ENCODE measurements at places on chromosomes 12 and 14.

GRCh38 chr12:75738486-75738885 lies 227.1 kb upstream of the KRR1 start:
- peak; percentile 3 for DNase-seq

GRCh38 chr14:101417434-101417833 lies 143.9 kb upstream of the DIO3 start:
- no peak for DNase-seq

GRCh38 chr12:132401982-132402381 lies 72.6 kb upstream of the GALNT9 start:
- DNase-seq = no peak

GRCh38 chr12:117228239-117228638 lies 38.0 kb upstream of the FBXO21 start:
- no peak for DNase-seq

DNA sequence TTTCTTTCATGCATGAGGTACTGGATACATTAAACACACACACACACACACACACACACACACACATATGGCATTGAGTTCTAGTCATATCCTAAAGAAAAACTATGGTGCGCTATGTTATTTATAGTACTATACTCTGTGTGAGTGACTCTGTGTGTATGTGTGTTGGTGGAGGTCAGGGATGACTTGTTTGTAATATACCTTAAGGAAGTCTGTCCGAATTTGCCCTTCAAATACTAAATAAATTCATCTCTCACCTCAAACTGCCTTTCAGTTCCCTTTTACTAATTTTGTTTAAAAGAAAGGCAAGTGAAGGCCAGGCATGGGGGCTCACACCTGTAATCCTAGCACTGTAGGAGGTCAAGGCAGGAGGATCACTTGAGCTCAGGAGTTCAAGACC lies 2.1 kb upstream of the AKAP5 start:
- no peak for DNase-seq

- DNase-seq = no peak
These were observed 10.6 kb upstream of the ATF1 start for GRCh38 chr12:50753232-50753769.

- peak; percentile 74 for DNase-seq
These were observed 14.6 kb upstream of the NR4A1 start for GRCh38 chr12:52036587-52037171.

DNA sequence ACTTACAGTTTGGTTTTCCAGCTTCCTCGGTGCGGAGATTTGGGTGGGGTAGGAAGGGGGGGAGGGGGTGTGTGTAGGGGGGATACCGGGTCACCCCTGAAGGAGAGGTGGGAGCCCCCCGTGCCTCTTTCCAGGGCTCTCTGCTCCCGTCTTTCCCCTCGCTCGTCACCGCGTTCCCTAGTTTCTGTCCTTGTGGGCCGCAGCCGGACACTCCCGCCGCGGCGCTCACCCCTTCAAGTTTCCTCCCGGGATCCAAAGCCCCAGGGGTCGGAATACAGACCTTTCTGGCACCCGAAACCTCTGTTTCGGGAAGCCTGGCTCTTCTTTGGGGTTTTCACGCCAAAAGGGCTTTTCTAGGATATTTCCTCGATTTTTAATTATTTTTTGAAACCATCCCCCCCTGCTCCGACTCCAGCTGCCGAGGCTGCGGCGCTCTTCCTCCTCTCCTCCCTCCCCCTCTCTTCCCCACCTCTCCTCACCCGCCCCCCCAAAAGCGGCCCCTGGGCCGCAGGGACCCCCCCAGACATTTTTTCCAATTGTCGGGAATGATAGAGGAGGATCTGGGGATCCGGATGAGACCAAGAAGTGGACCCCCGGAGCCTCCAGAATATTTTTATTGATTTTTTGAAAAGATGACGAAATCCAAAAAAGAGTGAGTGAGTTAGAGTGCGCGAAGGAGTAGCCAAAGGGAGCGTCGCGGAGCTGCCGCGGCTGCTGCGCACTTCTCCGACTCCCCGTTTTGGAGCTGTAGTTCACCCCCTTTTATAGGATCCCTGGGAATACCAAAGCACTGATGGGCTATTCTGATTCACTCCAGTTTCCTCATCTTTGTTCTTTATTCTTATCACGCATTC lies 1.7 kb downstream of the CCND2 start:
- DNase-seq = no peak

DNA sequence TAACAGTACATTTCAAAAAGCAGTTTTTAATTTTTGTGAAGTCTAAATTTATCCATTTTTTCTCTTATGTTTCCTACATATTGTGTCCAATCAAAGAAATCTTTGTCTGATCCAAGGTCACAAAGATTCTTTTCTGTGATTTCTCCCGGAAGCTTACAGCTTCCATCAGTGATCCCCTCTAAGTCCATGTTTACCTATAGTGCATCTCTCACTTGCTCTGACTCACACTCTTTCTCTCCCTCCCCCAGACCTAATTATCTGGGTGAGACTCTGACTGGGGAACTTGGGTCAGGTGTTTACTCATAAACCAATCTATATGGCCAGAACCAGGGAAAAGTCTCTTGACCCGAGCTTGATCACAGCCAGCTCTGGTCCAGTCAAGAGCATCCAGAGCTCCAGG lies 224.4 kb downstream of the SPTSSA start:
- no peak for DNase-seq

DNA sequence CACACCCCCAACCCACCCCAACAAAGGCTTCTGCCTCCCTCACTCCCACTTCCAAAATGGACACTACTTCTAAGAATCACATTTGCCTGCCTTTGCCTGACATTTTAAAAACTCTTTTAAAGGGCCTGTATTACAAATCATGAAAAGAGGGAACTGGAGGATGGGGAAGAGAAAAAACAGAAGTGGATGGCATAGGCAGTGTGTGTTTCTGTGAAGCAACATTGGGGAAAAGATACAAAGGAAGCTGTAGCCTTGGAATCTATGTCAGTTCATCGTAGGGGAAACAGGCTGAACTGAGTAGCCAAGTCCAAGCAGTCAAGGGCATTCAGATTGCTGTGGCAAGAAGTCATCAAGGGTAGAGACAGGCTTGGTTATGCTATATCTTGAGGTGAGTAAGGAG lies 273.9 kb downstream of the BTG1 start:
- DNase-seq = no peak

GRCh38 chr14:81179631-81180030 lies 41.1 kb downstream of the GTF2A1 start:
- no peak for DNase-seq

- no peak for DNase-seq
These were observed 30.4 kb upstream of the PLEKHG6 start for GRCh38 chr12:6280053-6280469.

GRCh38 chr12:128840862-128841468 lies 12.3 kb upstream of the GLT1D1 start:
- no peak for DNase-seq

DNA sequence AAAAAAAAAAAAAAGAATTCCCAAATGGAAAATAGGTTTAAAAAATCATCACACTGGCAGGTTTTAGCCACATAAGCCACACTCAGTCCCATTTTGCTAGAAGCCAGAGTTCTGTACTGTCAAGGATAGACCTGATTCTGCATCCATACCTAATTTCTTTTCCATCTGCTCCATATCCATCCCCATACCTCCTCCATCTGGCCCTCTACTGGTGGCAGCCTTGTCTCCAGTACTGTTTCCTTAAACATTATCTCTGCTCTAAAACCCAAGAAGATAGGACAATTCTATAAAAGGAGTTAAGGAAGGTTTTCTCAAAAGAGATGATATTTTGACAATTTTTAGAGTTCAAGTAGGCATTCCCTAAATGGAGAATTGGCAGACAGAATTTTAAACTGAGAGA lies 26.0 kb upstream of the RXYLT1 start:
- no peak for DNase-seq

DNA sequence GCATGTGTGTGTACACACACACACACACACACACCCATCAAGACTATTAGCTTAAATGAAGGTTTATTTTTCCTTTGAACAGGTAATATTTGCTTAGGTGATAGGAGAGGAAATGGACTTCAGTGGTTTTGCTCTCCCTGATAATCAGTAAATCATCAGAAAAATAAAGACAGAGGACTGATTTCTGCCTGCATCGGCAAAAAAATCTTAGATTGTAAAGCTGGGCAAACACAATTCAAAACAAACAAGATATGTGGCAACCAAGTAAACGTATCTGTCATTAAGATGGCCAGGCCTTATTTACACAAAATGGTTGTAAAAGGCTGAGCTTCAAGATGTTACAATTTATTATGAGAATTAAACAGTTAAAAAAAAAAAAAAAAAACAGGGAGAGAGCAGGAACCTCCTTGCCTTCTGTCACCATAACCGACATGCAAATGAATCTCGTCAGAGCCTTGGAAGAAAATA lies 31.3 kb downstream of the PRKD1 start:
- no peak for DNase-seq

GRCh38 chr12:95396849-95397468 lies 77.0 kb upstream of the METAP2 start:
- DNase-seq = no peak

GRCh38 chr12:130517588-130517987 lies 179.9 kb downstream of the PIWIL1 start:
- no peak for DNase-seq

GRCh38 chr12:42525444-42525843 lies 64.1 kb downstream of the PRICKLE1 start:
- no peak for DNase-seq

GRCh38 chr12:42588524-42589464 lies 752 bp downstream of the PRICKLE1 start:
- DNase-seq = no peak

DNA sequence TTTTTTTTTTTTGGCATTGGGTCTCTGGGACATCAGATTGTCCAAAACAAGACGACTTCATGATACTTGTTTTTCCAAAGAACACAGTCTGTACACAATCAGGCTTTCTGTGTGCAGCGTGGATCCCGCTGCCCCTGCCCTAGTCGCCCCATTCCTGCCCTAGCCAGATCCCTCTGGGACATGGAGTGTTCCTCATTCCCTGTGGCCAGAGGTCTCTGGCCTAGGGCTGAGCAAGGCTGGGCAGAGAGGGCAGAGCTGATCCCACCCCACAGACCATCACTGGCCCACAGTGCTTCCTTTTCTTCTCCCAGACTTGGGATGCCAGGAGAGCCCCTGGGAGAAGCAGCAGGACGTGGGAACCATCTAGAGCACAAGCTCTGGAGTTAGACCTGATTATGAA lies 20.9 kb upstream of the EIF2B2 start:
- no peak for DNase-seq

DNA sequence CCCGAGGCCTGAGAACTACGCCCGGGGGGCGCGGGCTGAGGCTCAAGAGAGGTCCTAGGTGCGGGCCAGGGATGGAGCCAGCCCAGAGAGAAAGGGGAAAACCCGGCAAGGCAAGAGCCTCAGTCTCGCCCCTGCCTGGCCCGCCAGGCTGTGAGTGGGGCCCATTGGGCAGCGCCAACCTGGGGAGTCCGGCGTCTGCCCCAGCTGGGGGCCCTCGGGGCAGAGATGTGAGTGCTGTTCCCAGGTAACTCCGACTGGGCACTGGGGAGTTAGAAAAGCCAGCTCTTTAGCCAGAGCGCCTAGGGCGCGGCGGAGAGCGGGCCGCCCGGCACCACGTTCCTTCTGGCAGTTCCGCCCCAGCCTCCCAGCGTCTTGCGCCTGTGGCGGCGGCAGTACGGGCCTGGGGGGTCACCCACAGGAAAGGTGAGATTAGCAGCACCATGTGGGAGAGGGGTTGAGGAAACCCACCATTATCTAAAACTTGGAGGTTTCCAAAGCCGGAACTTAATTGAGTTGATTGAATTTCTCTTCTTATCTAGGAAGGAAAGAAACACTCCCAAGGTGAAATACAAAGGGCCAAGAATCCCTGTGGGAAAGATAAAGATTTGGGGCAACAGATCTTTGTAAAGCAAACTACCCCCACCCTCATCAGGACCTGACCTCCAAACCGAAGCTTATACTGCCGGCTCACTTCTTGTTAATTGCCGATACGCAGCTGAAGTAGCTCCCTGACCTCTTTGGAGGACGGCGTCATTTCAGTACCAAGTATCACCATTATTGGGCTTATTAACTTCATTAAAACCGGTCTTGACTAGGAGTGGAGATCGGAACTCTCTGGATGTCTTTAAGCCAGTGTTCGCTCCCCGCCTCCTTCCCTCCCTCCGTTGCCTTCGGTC lies 11.6 kb downstream of the OTX2 start:
- DNase-seq = no peak

DNA sequence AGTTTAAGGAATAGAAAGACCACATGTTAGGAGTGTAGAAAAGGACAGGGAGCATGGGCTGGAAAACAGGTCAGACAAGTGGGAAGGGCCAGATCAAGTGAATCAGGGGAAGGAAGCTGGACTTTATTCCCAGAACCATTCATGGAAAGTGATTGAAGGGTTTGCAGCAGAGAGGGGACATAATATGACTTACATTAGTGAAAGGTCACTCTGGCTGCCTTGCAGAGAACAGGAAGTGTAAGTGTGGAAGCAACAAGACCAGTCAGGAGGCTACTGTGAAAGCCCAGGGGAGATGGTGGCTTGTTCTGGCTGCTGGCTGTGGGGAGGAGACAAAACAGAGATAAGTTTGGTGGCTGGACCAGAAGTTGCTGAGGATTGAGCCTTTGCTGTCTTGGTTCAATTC lies 69.1 kb downstream of the VCPKMT start:
- no peak for DNase-seq

All from stimulated activated CD4-positive, alpha-beta T cell treated with anti-CD3 and anti-CD28 coated beads, TNF-alpha, amount 100 ng/mL, for 4 hours (primary cell).